Cardiac septum (tissue), 1 donor: ENCODE measurements at places on chromosomes 3 and 15.

GRCh38 chr3:181881749-181882148 lies 170.0 kb downstream of the SOX2 start:
- no peak for DNase-seq

GRCh38 chr3:183895296-183895695 lies 10.6 kb upstream of the PARL start:
- no peak for DNase-seq

GRCh38 chr3:184907681-184908649 lies 96.0 kb downstream of the VPS8 start:
- DNase-seq = no peak

- no peak for DNase-seq
Measured at GRCh38 chr3:32285891-32286290, 47.4 kb downstream of the CMTM8 start.

DNA sequence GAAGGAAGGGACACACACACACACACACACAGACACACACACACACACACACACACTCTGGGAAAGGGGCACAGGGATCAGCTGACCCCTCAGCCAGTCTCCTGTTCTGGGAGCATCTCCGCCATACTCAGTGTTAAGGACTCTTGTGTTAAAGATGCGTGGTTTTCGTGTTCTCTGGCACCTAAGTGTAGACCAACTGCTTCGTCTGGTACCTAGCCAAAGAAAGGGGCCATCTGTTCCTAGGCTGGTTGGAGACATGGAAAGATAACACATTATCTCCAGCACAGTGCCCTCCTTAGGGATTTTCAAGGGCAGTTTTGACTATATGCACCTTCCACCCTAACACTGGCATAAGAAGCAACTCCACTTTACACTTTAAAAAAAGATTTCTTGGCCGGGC lies 65.1 kb downstream of the EPHB1 start:
- DNase-seq = peak; percentile 12

GRCh38 chr15:59011262-59011952 lies 23.9 kb downstream of the RNF111 start:
- no peak for DNase-seq

- no peak for DNase-seq
Measured at GRCh38 chr3:109995377-109995776, 658.0 kb upstream of the DPPA4 start.

DNA sequence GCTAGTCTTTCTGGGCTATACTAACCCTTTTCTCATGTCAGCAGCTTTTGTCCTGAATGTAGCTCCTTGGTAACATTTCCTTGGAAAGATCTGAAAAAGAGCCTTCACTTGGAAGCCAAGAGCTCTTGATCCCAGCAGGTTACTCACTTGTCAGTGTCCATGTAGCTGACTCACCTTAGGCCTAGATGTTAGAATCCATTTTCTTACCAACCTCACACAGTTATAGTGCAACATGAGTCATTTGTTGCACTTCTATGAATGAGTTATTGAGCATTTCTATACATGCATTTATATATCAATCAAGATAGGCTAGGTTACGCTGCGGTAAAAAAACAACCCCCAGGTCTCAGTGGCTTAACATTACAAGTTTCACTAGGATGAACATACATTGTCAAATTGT lies 106.8 kb upstream of the SLC7A14 start:
- DNase-seq = no peak

- DNase-seq = no peak
Measured at GRCh38 chr3:100732435-100732834, 23.1 kb downstream of the TFG start.

GRCh38 chr3:184240384-184241140 lies 8.2 kb downstream of the ALG3 start:
- DNase-seq = no peak

DNA sequence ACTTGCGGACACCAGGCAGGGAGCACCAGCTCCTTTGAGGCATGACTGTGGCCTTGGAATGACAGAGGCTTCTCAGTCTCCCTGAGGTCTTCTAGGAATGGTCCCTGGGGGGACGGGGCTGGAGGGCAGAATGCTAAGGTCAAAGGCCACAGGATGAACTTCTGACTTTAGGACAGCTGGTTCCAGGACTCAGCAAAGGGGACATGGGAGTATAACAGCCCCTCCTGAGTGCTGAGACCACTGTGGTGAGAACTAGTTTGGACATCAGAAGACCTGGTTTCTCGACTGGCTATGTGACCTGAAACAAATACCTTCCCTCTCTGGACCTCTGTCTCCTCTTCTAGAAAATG lies 17.8 kb downstream of the ITGA11 start:
- peak; percentile 33 for DNase-seq

GRCh38 chr3:133443649-133444422 lies 44.0 kb downstream of the BFSP2 start:
- DNase-seq = no peak

GRCh38 chr3:107524841-107525643 lies 2.3 kb downstream of the BBX start:
- peak; percentile 78 for DNase-seq

- DNase-seq = no peak
Measured at GRCh38 chr3:72754582-72754981, 93.7 kb downstream of the SHQ1 start.

DNA sequence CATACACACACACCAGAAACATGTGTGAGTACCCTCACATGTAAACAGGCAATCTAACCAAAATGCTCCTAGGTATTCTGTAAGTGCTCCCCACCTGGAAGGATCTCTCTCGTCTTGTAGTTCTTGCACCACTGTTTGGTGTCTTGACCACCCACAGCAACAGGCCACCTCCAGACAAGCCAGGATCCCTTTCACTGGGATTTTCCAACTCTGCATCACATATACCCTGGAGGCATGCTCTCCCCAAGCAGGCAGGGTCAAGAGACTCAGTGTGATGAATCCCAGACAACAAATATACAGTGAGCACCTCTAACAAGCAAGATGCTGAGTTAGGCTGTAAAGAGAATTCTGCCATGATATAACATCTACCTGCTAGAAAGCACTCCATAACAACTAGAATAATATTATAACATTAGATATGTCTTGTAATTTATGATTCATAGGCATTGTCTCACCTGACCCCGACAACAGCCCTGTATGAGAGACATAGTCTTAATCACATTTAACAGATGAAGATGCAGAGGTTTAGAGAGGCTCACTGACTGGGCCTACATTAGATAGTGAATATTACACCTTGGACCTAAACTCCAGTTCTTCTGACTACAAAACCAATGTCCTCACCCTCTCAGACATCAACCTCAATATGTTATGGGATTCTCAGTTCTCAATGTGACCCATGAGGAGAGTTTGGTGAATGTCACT lies 76.5 kb upstream of the BCL6 start:
- DNase-seq = no peak

DNA sequence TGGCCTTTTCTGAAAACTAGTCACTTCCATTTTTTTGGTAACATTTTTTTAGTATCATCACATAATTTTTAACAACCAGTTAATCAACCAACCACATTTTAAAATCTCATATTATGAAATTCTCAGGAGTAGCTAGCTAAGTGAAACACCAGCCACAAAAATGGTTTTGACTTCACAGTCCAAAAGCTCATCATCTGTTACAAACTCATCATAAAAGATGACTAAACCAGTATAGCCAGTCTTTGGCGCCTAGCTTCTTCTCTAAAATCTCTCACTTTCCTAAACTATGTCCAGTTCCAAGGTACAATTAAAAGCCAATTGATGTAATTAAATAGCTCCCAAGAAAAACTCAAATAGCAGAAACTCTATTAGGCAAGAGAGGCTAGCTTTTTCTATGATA lies 88.2 kb upstream of the ZNF385D start:
- no peak for DNase-seq

DNA sequence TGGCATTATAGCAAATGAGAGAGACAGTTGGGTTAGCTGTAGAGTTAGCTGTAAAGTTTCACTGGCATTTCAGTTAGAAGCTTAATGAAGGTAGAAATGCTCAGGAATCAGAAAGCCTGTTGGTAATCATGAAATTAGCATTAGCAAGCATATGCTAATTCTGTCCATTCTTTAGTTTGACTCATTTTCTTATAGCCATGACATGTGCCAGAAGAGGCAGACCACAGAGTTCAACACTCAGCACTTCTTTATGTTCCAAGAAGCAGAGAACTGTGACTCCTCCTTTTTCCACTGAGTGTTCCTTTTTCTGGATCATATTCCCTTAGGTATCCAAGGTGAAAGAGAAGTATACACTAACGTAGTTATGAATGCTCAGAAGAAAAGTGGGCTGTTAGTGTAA lies 276.2 kb upstream of the SGO1 start:
- DNase-seq = no peak

- no peak for DNase-seq
Measured at GRCh38 chr3:12192173-12192572, 33.5 kb upstream of the TIMP4 start.

GRCh38 chr3:147514366-147515160 lies 105.4 kb downstream of the ZIC1 start:
- no peak for DNase-seq

GRCh38 chr3:10601151-10601856 lies 95.9 kb upstream of the ATP2B2 start:
- no peak for DNase-seq

GRCh38 chr15:67082007-67082536 lies 16.7 kb downstream of the SMAD3 start:
- no peak for DNase-seq
